NCI-H2029 (cell line): ENCODE measurements at places on chromosomes 3 and 15.
A peak's percentile ranks its signal among the peaks of the same experiment; 100 is the strongest.

GRCh38 chr3:177680472-177680821 is 483.2 kb upstream of the TBL1XR1 start:
- no peak for DNase-seq

GRCh38 chr3:81434161-81434560 is 327.3 kb downstream of the GBE1 start:
- DNase-seq: no peak

DNA sequence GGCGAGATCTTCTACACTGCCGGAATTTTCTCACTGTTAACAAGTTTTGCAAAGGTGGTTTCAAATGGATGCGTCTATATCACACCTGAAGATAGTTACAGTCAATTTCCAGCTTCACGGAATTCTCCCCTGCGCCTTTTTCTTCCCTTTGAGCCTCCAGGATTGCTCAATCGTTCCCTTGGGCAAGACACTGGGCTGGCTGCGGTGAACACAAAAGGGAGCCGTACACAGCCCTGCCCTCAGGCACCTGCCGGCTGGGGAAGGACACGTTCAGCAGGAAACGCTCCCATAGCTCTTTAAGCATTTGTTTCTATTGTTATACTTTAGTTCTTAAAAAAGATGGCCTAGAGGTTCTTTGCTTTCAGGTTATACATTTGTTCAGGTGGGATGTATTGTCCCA is 85.7 kb downstream of the C3orf70 start:
- no peak for DNase-seq

GRCh38 chr15:38220606-38221273 is 31.9 kb upstream of the SPRED1 start:
- DNase-seq: no peak

DNA sequence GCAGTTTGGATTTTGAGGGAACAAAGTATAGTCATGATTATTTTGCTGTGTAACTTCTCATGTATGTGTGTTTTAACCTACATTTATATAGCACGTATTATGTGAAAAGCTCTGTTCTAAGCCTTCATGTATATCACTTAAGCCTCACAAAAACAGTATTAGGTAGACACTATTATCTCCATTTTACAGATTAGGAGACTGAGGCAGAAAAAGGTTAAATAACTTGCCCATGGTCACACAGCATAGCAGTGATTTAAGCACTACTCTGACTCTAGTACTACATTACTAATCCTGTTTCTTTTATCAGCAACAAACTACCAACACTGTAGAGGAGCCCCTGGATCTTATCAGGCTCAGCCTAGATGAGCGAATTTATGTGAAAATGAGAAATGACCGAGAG is 2.6 kb downstream of the LSM3 start:
- no peak for DNase-seq

DNA sequence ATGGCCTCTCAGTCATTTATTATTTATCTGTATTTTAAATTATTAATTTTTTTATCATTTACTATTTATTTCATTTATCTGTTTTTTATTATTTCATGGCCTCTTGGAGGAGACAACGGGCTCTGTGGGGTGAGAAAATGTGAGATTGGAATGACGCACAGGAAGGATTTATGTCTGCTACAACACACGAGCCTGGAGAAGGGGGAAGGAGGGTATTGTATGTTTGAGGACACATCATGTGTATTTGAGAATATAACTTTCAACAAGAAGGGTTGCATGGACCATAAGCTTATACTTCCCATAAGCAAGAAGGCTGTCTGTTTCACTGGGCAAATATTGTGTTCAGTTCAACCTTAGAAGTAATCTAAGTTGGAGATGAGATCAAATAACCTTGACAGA is 31.7 kb downstream of the LSM3 start:
- no peak for DNase-seq

DNA sequence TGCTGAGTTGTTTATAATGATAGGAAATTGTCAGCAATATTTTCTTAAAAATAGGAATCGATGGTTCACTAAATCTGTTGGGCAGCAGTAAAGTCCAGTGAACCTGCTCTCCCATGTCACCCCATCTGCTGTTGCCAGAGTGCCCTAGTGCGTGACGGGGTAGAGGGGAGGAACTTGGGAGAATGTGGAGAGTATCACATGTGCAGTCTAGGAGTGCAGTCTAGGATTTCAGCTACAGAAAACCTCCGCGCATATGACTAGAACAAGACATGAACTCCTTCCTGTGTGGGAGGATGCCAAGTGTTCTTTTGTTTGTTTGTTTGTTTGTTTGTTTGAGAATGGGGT is 74.6 kb upstream of the ACAD9 start:
- peak; percentile 35 for DNase-seq

GRCh38 chr3:33941804-33942203 is 143.4 kb downstream of the PDCD6IP start:
- DNase-seq: no peak

GRCh38 chr3:194184801-194185200 is 48.9 kb downstream of the HES1 start:
- no peak for DNase-seq

DNA sequence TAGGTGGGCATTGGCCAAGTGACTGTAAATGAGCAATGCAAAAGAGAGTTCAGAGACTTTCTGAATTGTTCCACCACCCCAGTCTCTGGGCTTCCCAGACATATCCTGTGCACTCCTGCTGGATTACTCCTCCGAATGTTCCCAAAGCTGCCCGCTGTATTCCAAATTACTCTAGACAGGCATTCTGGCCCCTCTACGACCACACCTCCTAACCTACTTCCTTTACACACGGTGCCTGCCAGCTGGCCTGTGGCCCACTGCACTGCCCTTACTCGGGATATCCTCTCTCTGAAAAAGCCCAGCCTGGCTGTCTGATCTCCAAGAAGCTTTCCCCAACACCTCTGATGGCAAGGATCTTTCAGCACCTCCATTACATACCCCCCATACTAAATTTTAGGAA is 66.6 kb downstream of the DUT start:
- no peak for DNase-seq

DNA sequence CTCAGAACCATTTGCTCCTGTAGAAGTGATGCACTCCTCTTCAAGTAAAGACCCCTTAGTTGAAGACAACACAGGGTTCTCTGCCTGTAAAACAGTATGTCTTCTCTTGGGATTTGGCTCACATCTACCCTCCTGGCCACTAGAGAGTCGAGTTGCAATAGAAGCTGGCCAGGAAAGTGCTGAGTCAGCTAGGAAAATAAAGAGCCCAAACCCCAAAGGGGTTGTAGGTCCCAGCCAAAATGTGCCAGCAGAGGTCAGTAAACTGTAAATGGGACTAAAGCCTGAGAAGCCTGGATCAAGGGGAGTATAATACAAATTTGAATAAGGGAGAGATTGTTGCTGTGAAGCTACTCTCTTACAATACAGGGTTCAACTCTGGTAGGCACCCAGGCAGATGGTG is 37.2 kb upstream of the THBS1 start:
- no peak for DNase-seq

GRCh38 chr3:12194209-12194608 is 35.5 kb upstream of the TIMP4 start:
- no peak for DNase-seq

GRCh38 chr3:126954141-126954842 is 28.6 kb upstream of the PLXNA1 start:
- DNase-seq: no peak

- DNase-seq: no peak
Measured at GRCh38 chr15:67232591-67232990, 21.9 kb downstream of the AAGAB start.

GRCh38 chr15:48722764-48723661 is 77.5 kb upstream of the FBN1 start:
- no peak for DNase-seq

DNA sequence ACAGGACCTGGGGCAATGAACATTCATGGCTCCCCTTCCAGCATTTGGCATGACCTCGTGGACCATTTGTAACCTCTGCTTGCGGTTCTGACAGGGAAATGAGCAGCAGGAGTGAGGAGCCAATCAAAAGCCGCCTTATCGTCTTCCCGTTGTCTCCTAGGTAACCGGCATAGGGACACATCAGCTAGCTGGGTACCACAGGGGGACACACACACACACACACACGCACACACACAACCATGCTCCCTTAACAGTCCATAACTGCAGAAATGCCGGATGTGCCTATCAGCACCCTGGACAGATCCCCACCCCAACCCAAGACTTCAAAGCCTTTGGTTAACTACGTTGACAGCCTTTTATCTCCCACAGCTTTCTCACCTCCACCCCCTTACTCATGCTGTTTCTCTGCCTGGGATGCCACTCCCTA is 53.4 kb upstream of the CCDC174 start:
- no peak for DNase-seq

- no peak for DNase-seq
Measured at GRCh38 chr3:3066378-3066777, 43.8 kb downstream of the IL5RA start.
